Hematopoietic multipotent progenitor cell treated with erythropoietin and hydrocortisone succinate and interleukin-3 and kit ligand, for 4 days (in vitro differentiated cells): ENCODE measurements at places on chromosomes 2 and 18.

DNA sequence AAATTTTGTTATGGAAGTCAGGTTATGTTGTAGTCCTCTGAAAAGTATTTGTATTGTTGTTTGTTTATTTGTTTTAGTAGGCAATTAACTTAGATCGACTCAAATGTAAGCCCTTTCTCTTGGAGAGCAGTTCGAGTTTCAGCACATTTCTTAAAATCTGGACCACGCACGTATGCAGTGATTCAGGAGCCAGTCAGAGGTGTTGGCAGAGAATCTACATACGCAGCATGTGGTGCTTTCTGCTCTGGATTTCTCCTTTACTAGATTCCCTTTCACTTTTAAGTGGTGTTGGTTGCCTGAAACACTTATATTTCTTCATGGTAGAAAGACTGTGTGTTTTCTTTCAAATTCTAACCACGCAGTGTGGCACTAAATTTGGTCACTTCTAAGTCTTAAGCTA, 773.9 kb upstream of the LRATD1 start:
- no peak for DNase-seq

DNA sequence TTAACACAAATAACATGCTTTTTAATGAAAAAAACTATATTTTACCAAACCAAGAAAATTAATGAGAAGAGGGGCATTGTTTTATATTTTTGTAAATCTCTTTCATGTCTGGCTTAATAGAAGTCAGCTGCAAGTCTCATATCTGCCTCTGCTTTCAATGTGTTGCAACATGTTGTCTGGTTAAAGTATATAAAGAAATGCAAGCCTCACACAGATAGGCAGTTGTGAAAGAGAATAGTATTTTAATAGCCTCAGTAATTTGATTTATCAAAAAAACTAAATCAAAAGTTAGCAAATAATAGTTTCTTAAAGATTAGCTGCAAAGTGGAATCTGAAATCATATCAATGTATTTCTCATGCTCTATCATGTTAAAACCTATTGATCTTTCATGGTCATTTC, 52.9 kb upstream of the NCOA1 start:
- no peak for DNase-seq

DNA sequence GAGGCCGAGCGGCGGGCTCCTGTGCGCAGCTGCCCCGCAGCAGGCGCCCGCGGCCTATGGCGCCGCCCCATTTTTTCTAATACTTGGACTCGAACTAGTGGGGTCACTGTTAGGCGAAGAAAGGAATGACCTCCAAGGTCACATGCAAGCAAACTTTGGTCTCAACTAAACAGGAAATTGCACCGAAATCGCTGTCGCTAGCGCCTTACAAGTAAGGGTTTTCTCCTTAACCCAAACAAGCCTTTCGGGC, 339 bp downstream of the ACAA2 start:
- peak; percentile 47 for DNase-seq

GRCh38 chr2:199460101-199460671, 2.4 kb upstream of the SATB2 start:
- DNase-seq, result peak; percentile 65

DNA sequence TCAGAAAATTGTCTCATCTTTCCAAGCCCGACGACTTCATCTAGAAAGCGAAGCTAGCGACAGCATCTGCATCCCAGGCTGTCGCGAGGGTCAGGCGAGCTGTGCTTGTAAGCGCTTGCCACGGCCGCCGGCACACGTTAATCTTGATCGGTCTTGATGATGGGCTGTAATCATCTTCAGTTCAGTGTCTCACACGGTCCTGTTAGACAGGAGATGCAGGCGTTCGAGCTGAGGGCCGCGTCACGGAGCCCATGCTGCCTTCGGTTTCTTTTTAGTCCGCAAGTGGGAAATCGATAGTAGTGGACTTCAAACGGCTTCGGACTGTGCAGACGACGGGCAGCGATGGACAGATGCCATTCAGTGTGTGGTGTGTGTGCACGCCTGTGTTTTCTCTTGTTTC, 43.6 kb downstream of the ADI1 start:
- no peak for DNase-seq

- no peak for DNase-seq
Observed at GRCh38 chr2:20660506-20661420, 6.2 kb upstream of the GDF7 start.

DNA sequence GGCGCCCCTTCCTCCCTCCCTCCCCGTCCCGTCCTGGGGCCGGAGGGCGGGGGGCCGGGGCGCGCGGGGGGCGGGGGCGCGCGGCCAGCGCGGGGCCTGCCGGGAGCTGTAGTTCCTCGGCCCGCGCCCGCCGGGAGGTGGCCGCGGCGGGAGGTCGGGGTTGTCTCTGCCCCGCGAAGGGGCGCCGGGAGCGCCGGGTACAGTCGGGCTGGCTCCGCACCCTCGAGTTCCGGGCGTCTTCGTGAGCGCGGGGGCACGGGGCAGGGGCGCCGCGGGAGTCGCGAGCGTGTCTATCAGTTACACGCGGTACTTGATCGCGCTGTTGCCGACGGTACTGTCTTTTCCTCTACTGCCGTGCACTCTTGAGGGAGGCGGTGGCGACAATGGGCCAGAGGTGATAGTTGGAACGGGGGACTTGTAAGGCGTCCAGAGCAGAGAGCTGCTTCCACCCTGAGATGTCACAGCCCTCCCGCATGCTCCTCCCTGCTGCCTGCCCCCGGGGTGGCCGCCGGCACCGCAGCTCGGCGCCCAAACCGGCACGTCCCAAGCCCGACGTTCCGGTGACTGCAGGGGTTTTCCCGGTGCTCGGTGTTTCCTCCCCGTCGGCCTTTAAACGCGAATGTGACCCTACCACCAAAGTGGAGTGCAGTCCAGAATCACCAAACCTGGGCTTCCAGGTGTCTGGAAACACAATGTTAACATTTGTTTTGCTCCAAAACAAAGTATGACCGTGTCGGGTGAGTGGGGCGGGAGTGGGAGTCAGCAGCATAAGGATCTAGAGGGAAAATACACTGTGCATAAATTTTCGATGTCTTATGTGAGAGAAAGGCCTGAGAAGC, at the start of gene PRKD3:
Gene PRKD3 (minus strand): TSS at position 48 of the 839 bp plus-strand sequence. CDS start 8,309 bp downstream, outside the sequence.
- peak; percentile 83 for DNase-seq
